ENCODE measurements at places on chromosomes 1 and 21.

- DNase-seq: no peak
Measured at GRCh38 chr1:56837244-56837939, 17.2 kb upstream of the C8A start.

GRCh38 chr1:62436039-62436465 is 797 bp upstream of the USP1 start:
- peak; percentile 97 for DNase-seq

GRCh38 chr1:48038270-48038767 is 41.1 kb upstream of the TRABD2B start:
- DNase-seq: no peak

- no peak for DNase-seq
Measured at GRCh38 chr1:25540750-25541342, 2.6 kb upstream of the LDLRAP1 start.

- DNase-seq: no peak
Measured at GRCh38 chr1:75529488-75529887, 81.4 kb downstream of the SLC44A5 start.

GRCh38 chr1:88191917-88192316 is 492.2 kb upstream of the PKN2 start:
- no peak for DNase-seq

DNA sequence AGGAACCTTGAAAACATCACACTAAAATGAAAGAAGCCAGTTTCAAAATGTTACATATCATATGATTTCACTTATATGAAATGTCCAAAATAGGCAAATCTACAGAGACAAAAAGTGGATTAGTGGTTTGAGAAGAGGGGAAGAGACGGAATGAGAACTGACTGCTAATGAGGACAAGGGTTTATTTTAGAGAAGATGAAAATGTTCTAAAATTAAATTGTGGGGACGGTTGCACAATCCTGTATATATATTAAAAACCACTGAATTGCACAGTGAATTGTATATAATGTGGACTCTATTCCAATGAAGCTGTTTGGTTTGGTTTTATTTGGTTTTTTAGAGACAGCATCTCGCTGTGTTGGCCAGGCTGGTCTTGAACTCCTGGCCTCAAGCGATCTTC is 35.6 kb downstream of the PRPF38A start:
- no peak for DNase-seq

DNA sequence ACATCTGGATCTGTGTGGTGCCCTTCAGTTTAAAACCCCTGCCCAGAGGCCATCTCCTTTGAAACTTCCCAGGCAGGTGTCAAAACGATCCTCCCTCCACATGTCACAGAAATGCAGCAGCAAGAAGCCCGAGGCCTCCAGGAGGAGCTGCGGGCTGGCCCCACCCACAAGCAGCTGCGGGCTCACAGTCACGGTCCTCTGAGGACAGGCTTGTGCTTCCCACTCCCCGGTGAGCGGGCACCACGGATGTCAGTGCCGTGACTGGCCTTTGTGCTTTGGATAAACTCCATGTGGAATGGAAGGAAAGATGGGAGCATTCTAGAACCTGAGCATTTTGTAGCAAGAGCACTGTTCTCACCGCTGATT is 65.8 kb downstream of the SIK1 start:
- peak; percentile 51 for DNase-seq

GRCh38 chr1:67489643-67490042 is 59.4 kb upstream of the SERBP1 start:
- DNase-seq: no peak

- peak; percentile 87 for DNase-seq
Measured at GRCh38 chr1:54542120-54542961, 5.7 kb upstream of the ACOT11 start.

GRCh38 chr1:47677241-47677940 is 239.5 kb downstream of the FOXD2 start:
- DNase-seq: no peak

DNA sequence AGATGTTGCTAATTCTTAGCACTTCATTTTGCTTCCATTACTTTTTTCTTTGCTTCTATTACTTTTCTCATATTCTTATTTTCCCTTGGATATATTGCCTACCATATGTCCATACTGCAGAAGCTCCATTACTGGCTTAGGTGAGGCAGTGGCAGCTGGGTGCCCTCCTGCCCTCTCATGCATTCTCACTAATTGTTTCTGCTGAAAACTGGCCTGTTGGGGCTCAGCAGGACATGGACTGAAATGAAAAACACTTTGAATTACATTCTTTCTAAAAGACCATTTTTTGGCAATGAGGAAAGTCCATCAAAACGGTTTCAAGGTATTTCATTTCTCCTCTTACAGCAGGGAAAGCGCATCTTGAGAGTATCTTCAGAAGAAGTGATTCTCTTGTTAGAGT is 122.9 kb downstream of the MAST2 start:
- no peak for DNase-seq

GRCh38 chr1:62849031-62849430 is 65.1 kb downstream of the ATG4C start:
- no peak for DNase-seq

- no peak for DNase-seq
Measured at GRCh38 chr1:161220002-161220401, 3.4 kb downstream of the APOA2 start.

DNA sequence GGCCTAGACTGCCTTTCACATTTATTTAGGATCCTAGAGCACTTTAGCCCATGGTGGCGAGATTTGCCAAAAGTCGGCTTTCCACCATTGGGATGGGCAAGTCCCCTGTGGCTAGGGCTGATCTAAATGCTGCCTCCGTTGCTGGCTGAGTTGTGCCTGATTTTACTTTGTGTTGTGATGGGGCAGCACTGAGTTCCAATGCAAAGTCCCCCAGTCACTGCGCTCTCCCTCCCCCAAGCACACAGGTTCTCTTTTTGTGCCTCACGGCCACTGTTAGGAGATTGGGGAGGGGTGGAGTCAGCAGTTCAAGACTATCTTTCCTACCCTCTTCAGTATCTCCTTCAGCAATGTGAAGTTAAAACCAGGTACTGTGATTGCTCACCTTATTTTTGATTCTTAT is 66.7 kb upstream of the COX20 start:
- DNase-seq: no peak

GRCh38 chr1:235990330-235990795 is 74.5 kb downstream of the NID1 start:
- no peak for DNase-seq

DNA sequence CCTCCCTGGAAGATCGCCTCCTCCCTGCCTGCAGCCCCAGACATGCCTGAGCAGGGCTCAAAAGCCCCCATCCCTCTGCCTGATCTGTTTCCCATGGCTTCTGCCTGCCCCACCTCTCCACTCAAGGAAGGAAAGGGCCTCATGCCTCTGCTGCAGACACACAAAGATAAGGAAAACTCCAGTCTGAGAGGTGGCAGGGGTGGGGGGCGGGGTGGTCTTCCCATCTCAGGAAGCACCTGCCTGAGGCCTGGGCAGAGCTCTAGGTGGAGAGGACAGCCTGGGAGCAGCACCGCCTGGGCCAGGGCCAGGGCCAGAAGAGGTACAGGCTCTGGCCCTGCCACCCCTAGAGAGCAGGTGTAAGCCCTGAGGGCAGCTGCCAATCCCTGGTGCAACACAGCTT is 4.1 kb upstream of the GJB3 start:
- no peak for DNase-seq

DNA sequence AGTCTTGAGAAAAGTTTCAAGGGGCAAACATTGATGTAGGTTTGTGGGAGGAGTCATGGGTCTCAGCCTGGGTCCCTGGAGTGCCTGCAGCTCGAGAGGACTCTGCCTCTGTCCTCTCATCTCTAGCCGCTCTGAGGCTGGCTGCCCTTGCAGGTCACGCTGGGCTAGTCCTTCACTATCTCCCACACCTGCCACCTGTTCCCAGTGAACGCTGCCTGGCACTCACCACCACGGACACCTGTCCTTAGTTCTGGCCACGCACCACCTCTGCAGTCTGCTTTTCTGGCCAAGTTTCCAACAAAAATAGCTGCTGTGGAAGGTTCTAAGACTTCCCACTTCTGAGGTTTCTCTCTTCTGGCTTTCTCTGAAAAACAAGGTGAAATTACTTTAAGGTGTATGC is 52.5 kb downstream of the SH3BGR start:
- DNase-seq: no peak

DNA sequence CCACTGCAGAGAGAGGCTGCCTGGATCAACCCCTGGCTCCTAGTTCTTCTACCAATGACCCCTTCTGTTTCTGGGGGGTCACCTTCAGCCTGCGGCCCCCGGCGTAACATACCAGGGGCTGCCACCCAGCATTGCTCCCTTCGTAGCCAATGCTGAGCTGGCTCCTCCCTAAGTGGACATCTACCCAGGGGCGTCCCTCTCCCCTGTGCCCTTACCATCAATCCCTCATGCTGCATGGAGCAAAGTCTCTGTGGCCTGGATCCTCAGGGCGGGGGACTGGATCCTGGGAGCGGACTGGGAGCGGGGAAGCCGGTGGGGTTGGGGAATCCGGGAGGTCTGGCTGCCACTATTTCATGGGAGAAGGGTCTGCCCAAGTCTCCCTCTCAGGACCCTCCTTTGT is 28.6 kb downstream of the TRIM67 start:
- DNase-seq: no peak

DNA sequence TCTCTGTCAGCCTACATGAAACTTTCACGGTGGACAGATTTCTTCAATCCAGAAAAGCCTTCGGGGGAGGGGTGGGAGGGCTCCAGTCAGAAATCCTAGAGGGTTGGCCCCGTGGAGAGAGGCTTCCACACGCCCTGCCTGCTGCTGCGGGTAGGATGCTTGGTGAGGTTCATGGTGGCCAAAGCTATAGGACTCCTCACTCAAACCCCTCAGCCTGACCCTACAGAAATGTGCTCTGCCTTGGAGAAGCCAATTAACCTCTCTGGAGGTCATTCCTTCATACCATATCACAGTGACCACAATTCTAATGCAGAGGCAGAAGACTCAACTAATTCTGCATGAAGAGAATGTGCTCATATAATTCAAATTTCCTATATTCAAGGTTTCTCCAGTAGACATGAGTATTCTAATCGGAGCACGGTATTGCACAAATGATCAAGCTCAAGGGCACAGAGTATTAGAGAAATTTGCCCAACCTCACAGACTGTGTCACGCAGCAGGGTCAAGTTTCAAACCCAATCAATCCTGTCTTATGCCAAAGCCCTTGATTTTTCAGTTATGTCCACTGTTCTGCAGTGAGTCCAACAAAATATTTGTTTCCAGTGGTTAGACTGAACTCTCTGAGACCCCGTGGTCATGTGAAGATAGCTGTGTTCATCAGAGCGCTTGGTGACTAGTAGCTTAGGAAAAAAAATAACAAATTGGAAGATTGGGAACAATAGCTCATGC is 104.8 kb downstream of the TOMM20 start:
- DNase-seq: no peak

DNA sequence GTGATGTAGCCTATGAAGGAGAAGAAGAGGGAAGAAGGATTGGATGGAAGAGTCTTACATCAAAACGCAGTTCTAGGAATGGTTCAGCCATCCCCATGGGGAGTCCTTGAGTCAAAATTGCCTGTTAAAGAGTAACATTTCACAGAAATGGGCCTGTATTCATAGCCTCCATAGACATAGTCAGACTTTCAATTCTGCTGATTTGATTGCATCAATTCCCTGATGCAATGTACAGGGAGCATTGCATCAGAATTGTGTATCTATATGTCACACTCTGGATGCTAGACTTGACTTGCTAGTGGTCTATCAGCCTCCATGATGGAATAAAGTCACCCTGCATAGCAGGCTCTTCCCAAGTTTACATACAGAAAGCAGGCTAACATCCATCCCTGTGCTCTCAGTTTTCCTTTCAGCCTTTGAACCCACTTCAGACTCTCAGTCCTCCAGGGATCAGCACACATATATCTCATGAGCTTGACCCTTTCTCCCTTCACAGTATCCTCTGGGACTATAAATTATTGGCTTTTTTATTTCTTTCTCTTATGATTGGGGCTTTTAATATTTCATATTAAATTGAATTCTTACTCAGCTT is 1111.7 kb upstream of the B3GALT2 start:
- DNase-seq: no peak

- peak; percentile 13 for DNase-seq
Measured at GRCh38 chr1:86380257-86380861, 15.8 kb downstream of the ODF2L start.

DNA sequence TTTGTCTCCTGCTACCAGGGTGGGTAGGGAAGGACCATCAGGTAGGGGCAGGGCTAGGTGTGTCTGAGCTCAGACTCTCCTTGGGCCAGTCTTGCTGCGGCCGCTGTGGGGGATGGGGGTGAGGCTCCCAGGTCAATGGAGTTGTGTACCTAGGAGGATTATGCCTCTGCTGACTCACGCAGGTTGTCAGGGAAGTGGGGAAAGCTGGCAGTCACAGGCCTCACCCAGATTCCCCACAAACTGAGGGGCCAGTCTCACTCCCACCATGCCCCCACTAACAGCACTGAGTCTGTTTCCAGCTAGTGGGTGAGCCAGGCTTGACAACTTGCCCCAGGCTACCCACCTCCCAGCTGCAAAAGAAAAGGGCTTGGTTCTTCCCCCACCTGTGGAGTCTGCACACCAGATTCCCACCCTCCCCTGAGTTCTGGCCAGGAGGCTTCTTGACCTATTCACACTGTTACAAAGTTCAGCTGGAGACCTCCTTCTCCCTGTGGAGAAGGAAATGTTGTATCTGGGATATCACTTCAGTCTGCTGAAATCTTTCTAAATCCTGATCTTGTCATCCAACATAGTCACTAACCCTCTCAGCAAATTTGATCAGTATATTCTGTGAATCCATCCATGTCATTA is 69.2 kb upstream of the GJA8 start:
- no peak for DNase-seq

DNA sequence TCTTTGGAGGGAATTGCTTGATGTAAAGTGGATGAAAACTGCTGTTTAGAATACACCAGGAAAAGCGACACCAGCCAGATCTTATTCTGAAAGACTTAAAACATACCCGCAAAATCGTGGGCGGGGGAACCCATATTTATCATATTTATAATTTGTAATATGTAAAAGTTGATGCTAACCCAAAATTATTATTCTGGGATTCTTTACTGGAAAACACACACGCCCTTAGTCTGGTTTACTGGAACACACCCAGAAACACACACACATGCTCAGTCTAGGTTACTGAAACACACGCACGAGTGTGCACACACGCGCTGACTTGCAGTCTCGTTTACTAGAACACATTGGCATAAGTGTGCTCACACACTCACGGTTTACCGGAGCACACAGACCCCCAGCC is 32.5 kb downstream of the ATP5PO start:
- DNase-seq: no peak

GRCh38 chr1:171472183-171472647 is 13.1 kb upstream of the PRRC2C start:
- DNase-seq: no peak

Measured in mucosa of descending colon (tissue), 3 donors.